T follicular helper cell (primary cell): ENCODE measurements at places on chromosomes 7 and 10.

GRCh38 chr7:83610649-83611304, 38.2 kb downstream of the SEMA3E start:
- DNase-seq = no peak

GRCh38 chr7:100444311-100445278, 8.3 kb upstream of the PPP1R35 start:
- DNase-seq = no peak

GRCh38 chr7:10469476-10469875, 504.2 kb upstream of the PHF14 start:
- no peak for DNase-seq

GRCh38 chr7:140685407-140686087, 11.0 kb upstream of the NDUFB2 start:
- DNase-seq = no peak

DNA sequence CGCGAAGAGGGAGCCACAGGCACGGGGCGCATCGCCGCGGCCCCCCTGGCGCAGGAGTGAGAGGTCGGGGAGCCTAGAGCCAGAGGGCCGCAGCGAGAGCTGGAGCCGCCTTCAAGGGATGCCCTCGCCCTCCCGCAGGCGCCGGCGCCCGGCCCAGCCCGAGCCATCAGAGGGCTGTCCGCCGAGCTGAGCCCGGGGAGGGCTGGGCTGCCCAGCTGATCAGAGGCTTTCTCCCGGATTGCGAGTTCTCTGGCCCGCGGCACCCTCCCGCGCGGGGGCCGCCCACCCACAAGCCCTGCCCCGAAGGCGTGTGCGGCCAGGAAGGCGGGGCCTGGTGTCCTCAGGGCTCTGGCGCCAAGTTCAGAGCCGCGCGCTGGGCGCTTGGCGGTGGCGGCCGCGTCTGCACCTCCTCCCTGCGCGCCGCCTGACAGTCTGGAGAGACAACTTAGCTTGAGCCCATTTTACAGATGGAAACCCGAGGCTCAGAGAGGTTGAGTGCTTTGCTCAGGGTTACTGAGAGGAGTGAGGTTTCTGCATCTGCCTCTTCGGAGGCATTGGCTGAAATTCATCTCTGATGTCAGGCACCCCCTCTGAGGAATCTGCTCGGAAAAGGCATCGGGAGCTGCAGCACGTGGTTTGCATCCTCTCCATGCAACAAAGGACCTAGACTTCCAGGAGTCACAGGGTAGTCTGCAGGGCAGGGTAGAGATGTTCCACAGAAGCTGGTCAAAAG, 3.8 kb upstream of the ANTXRL start:
- DNase-seq = peak; percentile 47

DNA sequence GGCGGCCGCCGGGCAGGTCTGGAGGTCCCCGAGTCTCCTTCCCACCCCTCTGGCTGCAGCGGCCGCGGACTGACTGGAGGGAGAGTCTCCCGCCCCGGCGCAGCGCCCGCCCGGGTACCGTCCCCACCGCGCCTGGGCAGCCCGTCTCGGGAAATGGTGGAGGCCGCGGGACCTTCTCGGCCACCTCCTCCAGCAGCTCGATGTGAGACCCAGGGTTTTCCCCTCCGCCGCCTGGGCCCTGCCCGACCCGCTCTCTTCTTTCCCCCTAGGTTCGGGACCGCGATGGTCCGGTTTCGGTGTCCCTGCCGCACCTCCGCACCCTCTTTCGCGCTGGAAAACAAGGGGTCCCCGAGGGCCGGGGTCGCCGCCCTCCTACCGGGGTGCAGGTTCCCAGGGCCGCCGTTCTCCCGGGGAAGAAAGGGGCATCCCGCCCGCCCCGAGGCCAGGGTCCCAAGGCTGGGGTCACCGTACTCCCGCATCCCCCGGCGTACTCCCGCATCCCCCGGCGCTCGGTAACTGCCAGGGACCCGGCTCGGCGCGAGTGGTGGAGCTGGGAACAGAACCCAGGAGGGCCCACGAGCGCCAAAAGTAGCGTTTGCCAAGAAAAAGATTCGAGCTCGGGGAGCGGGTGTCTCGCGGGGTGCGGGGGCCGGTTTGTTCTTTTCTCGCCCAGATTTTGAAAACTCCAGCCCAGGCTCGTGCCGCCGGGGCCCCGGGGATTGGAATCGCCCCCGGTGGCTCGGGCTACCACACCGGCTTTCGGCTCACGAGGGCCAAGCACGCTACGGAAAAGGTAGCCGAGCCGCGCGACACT, 3.4 kb downstream of the TNRC18 start:
- DNase-seq = no peak

- no peak for DNase-seq
Observed at GRCh38 chr7:65390588-65390987, 16.9 kb downstream of the ZNF92 start.

GRCh38 chr7:44375236-44375699, 49.9 kb upstream of the CAMK2B start:
- DNase-seq = no peak

GRCh38 chr7:16397501-16398145, 23.7 kb downstream of the CRPPA start:
- DNase-seq = no peak

DNA sequence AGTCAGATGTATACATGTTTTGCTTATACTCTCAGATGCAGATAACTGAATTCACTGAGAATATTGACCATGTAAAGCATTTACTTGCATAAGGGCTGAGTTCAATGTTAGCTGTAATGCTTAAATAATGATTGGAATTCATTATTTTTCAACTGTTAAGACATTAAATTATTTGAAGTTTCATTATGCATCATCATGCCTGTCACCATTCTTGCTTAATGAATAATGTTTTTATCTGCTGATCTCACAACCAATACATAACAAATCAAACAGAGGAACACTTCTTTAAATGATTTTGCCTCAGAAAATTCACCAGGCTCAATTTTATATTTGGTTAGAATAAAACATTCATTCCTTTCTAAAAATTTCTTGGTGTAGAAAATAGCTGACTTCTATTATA, 233.4 kb downstream of the GPR37 start:
- DNase-seq = no peak

GRCh38 chr7:138161600-138162081, 85.4 kb downstream of the AKR1D1 start:
- peak; percentile 65 for DNase-seq

DNA sequence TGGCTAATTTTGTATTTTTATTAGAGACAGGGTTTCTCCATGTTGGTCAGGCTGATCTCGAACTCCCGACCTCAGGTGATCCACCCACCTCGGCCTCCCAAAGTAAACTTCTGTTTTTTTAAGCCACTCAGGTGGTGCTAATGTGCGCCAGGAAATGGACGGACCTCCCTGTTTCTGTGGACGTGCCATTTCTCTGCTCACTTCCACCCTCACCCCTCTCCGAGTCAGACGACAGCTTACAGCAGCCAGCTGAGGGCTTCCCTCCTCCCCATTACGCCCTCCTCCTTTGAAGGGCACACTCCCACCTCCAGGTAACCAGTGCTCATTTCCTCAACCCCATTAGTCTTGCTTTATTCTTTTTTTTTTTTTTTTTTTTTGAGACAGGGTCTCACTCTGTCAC, 41.7 kb upstream of the EZH2 start:
- no peak for DNase-seq

- DNase-seq = no peak
Observed at GRCh38 chr10:49356181-49356580, 39.7 kb downstream of the DRGX start.

DNA sequence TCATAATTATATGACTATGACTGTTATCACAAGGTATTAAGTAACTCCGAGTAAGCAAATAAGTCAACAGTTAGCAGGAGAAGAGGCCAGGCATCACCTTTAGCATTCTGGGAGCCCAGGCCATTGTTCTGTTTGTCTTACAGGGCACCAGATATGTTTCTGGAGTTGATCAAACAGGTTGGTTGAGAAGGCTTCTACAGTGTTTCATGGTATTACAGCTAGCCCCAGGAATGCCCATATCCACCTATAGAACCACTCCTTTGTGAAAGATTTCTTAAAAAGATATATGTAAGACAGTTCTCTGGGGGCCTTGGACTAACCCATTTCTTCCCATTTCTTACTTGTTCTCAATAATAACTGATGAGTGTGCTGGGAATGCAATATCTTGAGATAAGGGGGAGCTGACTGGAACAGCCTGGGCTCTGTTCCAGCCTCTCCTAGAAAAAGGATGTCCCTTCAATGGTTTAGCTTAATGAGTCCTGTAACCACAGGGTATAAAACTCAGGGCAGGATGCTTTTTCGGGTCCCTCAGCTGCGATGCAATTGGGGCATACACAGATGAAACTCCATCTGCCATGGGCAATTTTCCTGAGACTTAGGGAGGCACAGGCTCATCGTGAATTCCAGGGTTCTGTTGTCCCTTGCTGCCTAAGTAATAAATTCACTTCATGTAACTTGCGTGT, 286.4 kb downstream of the BAMBI start:
- DNase-seq = no peak

- peak; percentile 11 for DNase-seq
Observed at GRCh38 chr10:14325325-14325955, 5.3 kb downstream of the FRMD4A start.

- DNase-seq = no peak
Observed at GRCh38 chr7:110568388-110568787, 522.5 kb upstream of the LRRN3 start.

GRCh38 chr7:19051767-19052375, 65.6 kb downstream of the TWIST1 start:
- DNase-seq = no peak

GRCh38 chr7:47361746-47362215, 220.1 kb downstream of the TNS3 start:
- DNase-seq = no peak

- no peak for DNase-seq
Observed at GRCh38 chr10:107081644-107082043, 82.9 kb downstream of the SORCS1 start.

DNA sequence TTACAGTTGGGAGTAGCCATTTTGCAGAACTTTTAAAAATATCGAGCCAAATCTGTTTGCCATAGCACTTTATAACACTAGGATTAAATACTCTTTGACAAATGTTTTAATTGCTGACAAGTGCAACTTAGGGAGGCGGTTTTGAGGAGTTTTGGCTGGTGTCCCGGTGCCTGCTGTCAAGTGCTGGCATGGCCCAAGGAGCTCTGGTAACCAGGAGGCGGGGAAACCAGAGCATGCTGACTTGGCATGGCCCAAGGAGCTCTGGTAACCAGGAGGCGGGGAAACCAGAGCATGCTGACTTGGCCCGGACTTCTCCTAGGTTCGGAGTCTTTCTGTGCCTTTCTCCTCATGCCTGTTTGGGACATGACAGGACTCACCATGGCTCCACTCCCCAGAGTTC, 30.8 kb upstream of the ZNF32 start:
- DNase-seq = no peak

DNA sequence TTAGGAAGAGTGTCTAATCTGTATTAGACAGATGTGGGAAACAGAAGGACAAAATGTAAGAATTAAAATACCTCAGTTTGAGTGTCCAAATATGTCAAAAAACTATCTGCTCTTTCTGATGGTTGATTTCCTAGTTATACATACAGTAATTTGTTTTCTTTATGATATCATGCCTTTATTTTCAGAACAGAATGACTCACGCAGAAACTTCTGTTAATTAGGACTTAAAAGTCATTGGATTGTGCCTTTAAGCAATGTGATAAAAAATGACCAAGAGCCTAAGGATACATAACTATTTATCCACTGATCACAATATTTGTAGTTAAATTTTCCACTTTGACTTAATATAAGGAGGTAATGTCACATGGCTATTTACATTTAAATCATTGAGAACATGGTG, 206.7 kb upstream of the PTPRZ1 start:
- no peak for DNase-seq

GRCh38 chr7:107274506-107274905, 105.7 kb downstream of the HBP1 start:
- DNase-seq = no peak

DNA sequence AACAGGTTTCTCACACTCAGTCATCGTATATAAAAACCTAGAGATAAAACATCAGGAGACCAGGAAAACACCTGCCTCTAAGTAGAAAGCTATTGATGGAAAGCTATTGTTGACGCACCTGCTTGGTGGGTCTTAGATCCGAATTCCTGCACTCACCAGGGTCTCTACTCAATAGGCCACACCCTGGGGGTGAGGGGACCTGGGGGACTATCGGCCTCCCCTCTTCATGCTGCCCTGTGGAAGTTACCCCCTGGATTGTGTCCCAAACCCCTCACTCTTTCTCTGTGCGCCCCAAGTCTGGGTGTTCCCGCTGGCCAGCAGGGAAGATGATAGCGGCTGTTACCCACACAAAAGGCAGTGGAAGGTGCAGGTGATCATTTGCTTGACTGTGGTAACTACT, 313.0 kb downstream of the WDR37 start:
- DNase-seq = no peak

DNA sequence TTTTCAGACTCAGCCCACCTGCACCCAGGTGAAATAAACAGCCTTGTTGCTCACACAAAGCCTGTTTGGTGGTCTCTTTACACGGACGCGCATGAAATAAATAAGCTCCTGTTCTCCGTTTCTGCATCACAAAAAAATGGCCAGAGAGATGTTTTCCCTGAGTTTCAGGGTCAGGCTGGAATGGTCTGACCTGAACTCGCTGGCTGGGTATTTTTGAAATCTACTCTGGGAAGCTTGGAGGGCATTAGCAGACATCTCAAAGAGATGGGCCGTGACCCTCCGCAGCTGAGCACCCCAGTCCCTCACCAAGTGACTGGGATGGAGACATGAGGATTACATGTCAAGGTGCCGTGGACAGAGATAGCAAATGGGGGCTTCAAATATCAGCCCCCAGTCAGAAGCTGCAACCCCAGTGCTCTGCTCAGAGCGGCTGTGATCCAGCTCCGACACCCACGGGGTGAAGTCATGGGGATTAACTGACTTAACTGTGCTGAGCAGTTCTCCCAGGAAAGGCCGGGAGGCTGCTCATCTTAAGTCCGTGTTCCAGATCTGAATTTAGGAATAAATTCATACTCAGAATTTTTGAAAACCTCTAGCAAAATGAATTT, 22.3 kb downstream of the CALML5 start:
- no peak for DNase-seq

DNA sequence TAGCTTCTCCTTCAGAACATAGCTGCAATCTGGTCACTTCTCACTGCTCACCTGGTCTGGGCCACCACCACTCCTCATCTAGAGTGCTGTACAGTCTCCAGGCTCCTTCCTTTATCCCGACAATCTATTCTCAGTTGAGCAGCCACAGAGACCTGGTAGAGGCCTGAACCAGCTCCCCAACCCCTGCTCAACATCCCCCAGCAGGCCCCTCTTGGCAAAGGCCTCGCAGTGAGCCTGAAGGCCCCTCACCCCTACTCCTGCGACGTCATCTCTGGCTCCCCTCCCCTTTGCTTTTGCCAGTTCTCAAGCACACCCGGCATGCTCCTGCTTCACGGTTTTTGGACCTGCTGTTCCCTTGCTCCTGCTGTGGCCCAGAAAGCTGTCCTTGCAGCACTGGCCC, 113.9 kb downstream of the ARHGAP22 start:
- DNase-seq = no peak

GRCh38 chr10:127926455-127926854, 19.6 kb downstream of the PTPRE start:
- no peak for DNase-seq

- DNase-seq = no peak
Observed at GRCh38 chr7:34844406-34844805, 186.4 kb downstream of the NPSR1 start.

DNA sequence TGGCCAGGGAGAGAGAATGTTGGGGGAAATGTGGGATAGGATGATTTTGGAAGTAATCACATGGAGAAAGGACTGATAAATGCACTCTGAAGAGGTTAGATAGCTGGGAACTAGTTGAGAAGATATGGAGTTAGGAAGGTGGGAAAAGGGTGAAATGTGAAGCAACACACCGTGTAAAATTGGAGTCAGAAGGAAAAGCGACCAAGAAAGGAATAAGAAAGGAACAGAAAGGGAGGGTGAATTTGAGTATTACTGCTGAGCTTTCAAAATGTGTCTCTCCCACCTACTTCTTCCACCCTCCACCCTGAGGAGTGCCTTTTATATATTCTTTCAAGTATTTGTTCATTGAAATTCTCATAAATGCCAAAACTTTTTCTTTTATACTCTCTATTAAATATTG, 171.8 kb downstream of the BMPER start:
- no peak for DNase-seq
